ENCODE measurements at places on chromosomes 5 and 9. TPM values are rescaled to one million over a fixed set of nuclear protein-coding genes. Genes with fewer than 3 reads are reported as not detected.

DNA sequence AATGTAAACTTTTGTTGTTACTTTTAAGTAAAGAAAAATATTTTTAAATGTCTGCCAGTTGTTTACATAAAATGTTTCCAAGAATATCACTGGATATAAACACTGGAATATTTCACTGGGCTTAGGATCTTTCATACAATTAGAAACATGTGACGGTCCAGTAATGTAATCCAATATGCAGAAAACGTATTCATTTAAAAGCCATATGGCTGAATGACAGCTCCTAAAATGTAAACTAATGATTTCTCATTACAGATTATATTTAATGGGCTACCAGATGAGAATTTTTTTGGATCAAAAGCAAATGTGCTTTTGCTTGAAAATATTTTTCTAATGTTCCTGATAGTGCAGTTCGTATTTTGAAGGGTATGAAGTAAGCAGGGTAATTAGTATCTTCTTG is 124.3 kb downstream of the TTC39B start:
- peaks cover 25% of the 10 kb centered on the region for H3K4me1 ChIP-seq
- H3K27me3 ChIP-seq, result no peaks in the 10 kb centered on the region
- H3K4me3 ChIP-seq, result no peak overlapping the region
- no peak overlapping the region for H3K27ac ChIP-seq
- DNase-seq, result no peak

GRCh38 chr9:4574657-4575243 is 84.5 kb downstream of the SLC1A1 start:
- no peaks in the 10 kb centered on the region for H3K27me3 ChIP-seq
- DNase-seq, result no peak
- peaks cover 7% of the 10 kb centered on the region for H3K36me3 ChIP-seq
- peaks cover 9% of the 10 kb centered on the region for H3K4me1 ChIP-seq
- no peak overlapping the region for H3K27ac ChIP-seq

PDE6A gene
- total RNA-seq, result not detected

DNA sequence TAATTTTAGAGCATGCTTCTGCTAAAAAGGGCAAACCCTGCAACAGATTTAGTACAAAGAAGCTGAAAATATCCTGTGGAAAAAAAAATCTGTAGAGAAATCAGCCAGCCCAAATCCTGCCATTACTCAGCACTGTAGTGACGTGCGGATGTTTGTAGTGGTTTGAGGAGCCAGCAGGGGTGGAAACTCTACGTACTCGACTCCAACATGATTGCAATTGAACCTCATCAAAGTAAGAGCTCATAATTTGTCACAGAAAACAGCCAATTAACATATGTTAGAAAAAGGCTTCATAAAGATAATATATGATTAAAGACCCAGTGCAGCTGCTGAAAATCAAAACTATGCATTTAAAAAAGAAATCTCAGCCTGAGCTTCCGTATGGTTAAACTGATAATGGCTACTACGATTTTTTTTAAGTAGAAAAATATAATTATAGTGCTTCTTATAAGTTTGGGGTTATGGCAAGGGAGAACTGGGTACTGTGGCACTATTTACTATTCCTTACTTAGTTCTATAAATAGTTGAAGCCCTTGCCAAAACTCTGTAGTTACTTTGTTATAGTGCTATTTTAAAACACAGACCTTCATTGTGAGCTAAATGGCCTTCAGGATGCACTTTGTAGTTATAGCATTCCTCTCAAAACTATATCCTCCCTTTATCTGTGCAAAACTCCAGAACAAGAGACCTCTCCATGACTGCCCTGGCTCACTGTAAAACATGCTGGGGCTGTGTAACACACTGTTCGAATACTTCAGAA is 49.4 kb downstream of the MEF2C start:
- no peak overlapping the region for H3K4me3 ChIP-seq
- H3K4me1 ChIP-seq, result peaks cover 12% of the 10 kb centered on the region
- H3K27ac ChIP-seq, result no peak overlapping the region
- DNase-seq, result no peak
- H3K36me3 ChIP-seq, result no peaks in the 10 kb centered on the region
- H3K27me3 ChIP-seq, result no peaks in the 10 kb centered on the region

DNA sequence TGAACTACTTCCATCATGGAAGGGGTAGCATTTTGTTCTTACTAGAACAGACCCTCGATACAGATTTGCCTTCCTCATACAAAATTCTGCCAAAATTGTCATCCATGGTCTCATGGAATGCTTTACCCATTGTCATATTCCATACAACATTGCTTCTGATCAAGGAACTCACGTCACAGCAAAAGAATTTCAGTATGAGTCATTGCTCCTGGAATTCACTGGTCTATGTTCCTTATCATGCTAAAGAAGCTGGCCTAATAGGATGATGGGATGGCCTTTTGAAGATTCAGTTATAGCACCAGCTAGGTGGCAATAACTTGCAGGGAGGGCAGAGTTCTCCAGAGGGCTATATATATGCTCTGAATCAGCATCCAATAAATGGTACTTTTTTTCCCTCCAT is 18.2 kb upstream of the FNIP1 start:
- H3K4me1 ChIP-seq, result peaks cover 7% of the 10 kb centered on the region
- no peak overlapping the region for H3K4me3 ChIP-seq
- H3K36me3 ChIP-seq, result no peaks in the 10 kb centered on the region
- no peaks in the 10 kb centered on the region for H3K27me3 ChIP-seq

PCDHA1 gene
- 2.7 TPM for total RNA-seq

SLC25A48 gene
- 1.1 TPM for total RNA-seq

- peak overlapping the region; percentile 52 for H3K27ac ChIP-seq
- no peaks in the 10 kb centered on the region for H3K27me3 ChIP-seq
- DNase-seq, result peak; percentile 18
- H3K4me3 ChIP-seq, result peak overlapping the region; percentile 5
- H3K4me1 ChIP-seq, result peaks cover 28% of the 10 kb centered on the region
Measured at GRCh38 chr9:23555851-23556250, 270.2 kb downstream of the ELAVL2 start.

DNA sequence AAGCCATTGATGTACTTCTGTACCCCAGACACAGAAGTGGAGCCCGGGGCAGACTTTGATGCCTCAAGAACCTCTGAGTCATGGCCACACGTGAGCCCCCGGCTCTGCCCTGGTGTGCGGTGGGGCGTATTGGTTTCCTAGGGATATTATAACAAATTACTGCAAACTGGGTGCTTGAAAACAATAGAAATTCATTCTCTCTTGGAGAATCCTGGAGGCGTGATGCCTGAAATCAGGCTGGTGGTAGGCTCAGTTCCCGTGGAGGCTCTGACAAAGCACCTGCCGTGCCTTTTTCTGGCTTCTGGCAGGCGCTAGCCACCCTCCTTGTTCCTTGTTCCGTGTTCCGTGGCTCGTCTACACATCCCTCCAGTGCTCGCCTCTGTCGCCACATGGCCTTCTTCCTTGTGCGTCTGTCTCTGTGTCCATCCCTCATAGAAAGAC is 24.2 kb downstream of the NEK6 start:
- no peaks in the 10 kb centered on the region for H3K36me3 ChIP-seq
- DNase-seq, result no peak
- H3K4me3 ChIP-seq, result no peak overlapping the region
- H3K4me1 ChIP-seq, result peaks cover 2% of the 10 kb centered on the region
- H3K27ac ChIP-seq, result no peak overlapping the region
- H3K27me3 ChIP-seq, result no peaks in the 10 kb centered on the region

DNA sequence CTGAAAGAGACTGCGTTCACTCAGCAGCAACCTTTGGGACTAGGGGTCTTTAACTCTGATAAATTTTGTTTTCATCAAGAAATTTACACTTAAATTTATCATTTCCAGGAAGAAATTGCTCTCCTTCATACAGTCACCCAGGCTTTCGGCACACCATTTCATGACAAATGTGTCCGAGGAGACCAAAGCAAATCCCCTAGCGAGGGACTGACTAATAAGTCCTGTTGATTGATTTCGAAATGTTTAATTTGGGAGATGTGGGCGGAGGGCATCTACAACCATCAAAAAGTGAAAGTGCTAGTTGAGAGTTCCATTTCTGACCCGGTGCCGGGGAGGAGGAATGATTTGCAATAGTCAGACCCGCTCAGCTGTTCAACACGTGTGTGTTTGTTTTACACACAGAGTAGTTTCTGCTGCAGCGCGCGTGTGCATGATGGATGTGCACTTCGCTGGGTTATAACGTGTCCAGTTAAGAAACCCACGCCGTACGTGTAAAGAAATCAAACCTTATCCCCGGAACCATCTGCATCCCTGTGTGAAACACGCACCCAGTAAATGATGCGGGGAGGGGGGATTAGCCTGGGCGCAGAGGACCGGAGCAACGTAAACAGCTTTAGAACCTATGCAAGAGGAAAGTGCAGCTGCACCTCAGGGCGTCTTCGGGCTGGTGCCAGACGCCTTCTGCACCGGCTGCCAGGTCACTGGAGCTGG is 845 bp upstream of the NR4A3 start:
- H3K27ac ChIP-seq, result peak overlapping the region; percentile 87
- H3K4me3 ChIP-seq, result peak overlapping the region; percentile 73
- H3K36me3 ChIP-seq, result no peaks in the 10 kb centered on the region
- peaks cover 40% of the 10 kb centered on the region for H3K4me1 ChIP-seq

NRG2 gene
- 0.73 TPM for total RNA-seq

DNA sequence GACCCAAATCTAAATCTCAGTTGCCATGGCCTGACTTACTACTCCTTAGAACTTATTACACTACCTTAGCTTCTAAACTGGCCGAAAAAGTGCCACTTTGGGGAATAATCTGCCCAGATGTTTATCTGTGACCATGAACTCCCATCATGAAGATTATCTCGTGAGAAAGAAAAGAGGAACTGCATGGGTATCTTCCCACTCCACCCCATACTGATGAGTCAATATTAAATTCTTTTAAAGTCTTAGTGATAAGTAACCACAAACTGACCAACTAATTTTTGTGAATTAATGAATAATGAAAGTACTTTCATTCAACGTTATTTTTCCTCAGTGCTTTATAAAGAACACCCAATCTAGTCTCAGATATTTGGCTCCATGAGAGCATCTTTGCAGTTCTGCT is 493.5 kb downstream of the EBF1 start:
- H3K27me3 ChIP-seq, result no peaks in the 10 kb centered on the region
- no peak overlapping the region for H3K4me3 ChIP-seq
- no peaks in the 10 kb centered on the region for H3K36me3 ChIP-seq
- no peak for DNase-seq
- 0 out of 2 replicates have a peak, but pooled peaks cover 4% of the 10 kb centered on the region for H3K4me1 ChIP-seq

SHROOM1 gene
- total RNA-seq, result 8.1 TPM

DNA sequence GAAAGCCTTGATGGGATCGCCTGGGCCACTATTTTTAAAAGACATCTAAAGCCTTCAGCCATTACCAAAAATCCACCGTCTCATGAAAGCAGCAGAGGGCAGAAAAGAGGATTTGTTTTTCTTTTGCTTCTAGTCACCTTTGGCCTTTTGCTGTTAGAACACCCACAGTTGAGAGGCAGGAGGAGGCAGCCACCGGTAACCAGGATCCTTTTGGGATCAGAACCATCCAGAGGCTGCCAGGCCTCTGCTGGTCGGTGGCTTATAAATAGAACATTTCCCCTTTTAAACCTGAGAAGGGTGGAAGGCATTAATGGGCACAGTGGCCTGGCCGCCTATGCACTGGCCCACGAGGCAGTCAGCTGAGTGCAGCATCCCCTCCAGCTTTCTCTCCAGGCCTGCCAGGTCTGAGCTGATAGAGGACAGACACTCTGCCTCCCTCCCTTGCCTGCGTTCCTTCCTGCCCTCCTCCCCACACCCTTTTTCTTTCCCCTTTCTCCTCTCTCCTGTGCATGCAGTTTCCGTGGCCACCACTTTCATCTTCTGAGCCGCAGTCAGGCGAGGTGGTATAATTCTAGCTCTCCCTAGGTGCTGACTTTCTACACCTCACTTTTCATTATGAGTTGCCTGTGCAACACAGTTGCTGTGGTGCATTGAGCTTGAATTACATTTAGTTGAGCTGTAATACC is 253.4 kb downstream of the ARHGAP26 start:
- peaks cover 31% of the 10 kb centered on the region for H3K4me1 ChIP-seq
- no peak overlapping the region for H3K4me3 ChIP-seq
- no peaks in the 10 kb centered on the region for H3K36me3 ChIP-seq
- no peak for DNase-seq

DNA sequence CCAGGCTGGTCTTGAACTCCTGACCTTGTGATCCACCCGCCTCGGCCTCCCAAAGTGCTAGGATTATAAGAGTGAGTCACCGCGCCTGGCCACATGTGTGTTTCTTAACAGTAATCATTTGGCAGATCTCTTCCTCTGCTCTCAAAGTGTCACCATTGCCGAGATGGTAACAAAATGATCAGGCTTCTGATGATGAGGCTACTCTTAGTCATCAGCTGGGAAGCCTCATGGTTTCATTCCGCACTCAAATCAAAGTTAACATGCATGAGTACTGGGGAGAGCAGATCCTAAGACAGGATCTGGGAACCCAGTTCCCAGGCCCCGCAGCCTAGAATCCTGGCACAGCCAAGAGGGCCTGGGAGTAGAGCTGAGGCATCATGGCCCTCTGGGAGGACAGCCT is 27.4 kb downstream of the BARHL1 start:
- no peak for DNase-seq
- H3K36me3 ChIP-seq, result peaks cover 63% of the 10 kb centered on the region
- H3K4me1 ChIP-seq, result peaks cover 13% of the 10 kb centered on the region
- H3K27ac ChIP-seq, result peak overlapping the region; percentile 74
- H3K27me3 ChIP-seq, result no peaks in the 10 kb centered on the region
- no peak overlapping the region for H3K4me3 ChIP-seq

CCDC171 gene
- total RNA-seq, result 2.8 TPM

- peaks cover 4% of the 10 kb centered on the region for H3K4me1 ChIP-seq
- no peak for DNase-seq
- H3K27ac ChIP-seq, result no peak overlapping the region
- H3K4me3 ChIP-seq, result no peak overlapping the region
Measured at GRCh38 chr5:136020383-136021015, 8.3 kb upstream of the TGFBI start.

KLF4 gene
- 5.9 TPM for total RNA-seq

- no peaks in the 10 kb centered on the region for H3K36me3 ChIP-seq
- no peak overlapping the region for H3K27ac ChIP-seq
- H3K27me3 ChIP-seq, result peaks cover 73% of the 10 kb centered on the region
- no peak for DNase-seq
Measured at GRCh38 chr5:7844901-7845300, 6.0 kb downstream of the CFAP90 start.

DNA sequence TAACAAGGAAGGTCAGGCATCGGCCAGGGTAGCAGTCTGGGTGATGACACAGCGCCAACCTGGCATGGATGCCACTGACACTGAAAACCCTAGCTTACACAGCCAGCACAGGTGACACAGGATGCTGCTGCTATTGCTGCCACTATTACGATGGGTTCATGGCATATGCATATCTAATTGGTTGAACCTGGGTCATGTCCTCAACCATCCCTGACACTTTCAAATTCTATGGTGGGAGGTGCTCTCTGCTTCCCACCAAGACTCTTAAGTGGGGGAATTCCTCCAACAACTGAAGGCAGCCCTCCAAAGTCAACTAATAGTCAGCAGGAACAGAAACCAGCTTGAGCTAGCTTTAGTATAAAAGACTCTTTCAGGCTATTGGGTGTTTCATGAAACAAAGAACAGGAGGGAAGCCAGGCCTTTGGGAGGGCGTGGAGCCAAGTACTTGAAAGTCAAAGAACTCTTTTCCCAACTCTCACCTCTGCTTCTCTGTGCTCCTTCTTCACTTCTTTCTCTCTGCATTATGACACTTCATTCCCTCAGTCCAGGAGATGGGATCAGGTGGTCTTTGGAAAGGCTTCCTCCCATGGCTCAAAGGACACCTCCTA is 21.3 kb downstream of the PTTG1 start:
- H3K27me3 ChIP-seq, result no peaks in the 10 kb centered on the region
- H3K27ac ChIP-seq, result no peak overlapping the region
- no peak overlapping the region for H3K4me3 ChIP-seq
- DNase-seq, result no peak

- no peaks in the 10 kb centered on the region for H3K36me3 ChIP-seq
- no peaks in the 10 kb centered on the region for H3K27me3 ChIP-seq
- no peak for DNase-seq
Measured at GRCh38 chr9:99516657-99517049, 294.6 kb downstream of the SEC61B start.

GPR151 gene
- total RNA-seq, result not detected
